ENCODE measurements at places on chromosomes 5 and 9.

- DNase-seq = no peak
Measured at GRCh38 chr5:142547445-142548380, 138.2 kb downstream of the FGF1 start.

DNA sequence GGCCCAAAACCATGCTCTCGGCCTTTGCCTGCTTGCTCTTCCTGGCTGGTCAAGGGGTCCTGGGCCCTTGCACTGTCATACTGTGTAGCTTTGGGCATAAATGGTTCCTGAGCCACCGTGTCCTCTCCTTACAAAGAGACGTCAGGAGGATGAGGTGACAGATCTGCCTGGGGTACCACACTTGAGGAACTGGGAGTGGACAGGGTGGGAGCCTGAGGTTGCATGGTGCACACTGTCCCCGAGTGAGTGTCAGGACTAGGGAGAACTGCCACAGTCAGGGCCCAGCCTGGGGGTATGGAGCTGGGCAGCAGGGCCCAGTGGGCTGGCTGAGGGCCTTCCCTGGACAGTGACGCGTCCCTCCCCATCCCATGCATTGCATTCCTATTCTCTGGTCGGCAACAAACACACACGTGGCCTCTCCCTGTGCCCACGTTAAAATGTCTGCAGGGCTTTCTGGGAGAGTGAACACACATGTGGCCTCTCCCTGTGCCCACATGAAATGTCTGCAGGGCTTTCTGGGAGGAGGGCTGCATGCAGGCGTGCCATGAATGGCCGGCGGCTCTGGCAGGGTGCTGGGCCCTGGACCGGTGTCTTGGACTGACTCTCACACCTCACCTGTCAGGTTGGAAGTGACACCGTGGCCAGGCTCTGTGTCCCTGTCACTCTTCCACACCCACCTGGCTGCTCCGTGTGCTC lies 122.1 kb upstream of the COL5A1 start:
- no peak for DNase-seq

DNA sequence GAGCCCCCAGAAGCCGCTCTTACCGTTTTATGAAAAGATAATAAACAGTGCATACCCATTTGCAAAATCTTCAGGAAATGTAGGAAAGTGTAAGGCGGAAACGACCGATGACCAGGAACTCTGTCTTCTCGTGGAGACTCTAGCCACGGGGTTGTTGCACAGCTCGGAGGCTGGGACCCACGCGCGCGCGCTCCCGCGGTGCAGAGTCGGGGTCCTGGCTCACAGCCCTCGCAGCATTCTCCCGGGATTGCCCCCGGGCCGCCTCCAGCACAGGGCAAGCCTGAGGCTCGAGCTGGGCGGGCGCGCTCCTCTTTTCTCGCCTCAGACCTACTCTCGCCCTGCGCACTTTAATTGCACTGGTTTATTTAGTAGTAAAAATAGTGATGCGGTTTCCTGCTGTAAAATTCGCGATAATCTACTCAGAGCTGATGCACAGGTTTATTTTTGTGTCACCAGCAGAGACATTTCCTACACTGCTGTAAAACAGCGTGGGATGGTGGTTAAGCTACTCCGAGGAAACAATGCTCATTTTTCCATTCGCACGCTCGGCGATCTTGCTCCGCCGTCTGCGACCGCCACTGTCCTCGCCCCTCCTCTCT lies 15.5 kb downstream of the TRIM7 start:
- peak; percentile 42 for DNase-seq

- DNase-seq = no peak
Measured at GRCh38 chr5:33808699-33809098, 83.1 kb downstream of the ADAMTS12 start.

- DNase-seq = no peak
Measured at GRCh38 chr9:134187891-134188385, 23.6 kb upstream of the RNU6ATAC start.

DNA sequence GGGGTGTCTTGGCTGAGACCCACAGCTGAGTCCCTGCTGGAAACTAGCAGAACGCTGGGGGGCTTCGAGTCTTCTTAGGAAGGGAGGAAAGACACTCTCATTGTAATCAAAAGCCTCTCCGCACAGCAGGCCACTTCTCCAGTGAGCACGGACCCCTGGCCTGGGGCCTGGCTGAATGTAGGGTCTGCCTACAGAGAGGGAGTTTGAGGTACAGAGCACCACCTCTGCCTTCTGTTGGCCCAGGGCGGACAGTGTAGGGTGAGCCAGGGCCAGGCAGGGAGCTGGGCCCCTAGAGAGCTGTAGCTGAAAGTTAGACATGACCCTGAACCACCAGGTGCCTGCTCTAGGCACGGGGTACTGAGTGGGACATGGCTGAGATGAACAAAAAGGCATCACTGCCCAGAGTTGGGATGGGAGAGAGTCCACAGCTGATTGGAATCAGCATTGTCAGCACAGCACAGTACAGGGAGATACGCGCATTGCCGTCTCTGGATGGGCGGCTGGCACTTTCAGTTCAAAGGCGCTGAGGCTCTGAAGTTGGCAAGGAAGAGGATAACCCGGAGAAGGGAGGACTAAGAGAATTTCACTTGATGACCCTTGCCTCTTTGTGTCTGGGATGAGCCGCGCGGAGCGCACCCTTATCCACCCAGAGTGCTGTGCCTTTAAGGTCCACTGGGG lies 363 bp upstream of the SLC25A48 start:
- DNase-seq = no peak

DNA sequence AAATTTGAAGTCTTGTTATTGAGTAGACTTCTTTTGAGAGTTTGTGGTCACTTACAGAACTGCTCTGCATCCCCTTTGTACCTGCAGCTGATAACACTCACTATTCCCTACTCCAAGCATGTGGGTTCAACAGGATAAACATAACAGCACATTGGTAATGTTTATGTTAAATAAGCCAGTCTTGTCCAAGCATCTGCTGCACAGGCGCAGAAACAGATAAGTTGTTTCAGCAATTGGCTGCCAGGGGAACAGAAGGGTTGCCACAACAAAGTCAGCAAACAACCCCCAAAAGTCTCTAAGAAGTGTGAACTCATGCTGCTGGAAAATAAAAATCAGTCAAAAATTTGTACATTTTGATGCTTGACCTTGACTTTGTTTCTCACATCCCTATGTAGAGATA lies 174.6 kb downstream of the GDNF start:
- no peak for DNase-seq

DNA sequence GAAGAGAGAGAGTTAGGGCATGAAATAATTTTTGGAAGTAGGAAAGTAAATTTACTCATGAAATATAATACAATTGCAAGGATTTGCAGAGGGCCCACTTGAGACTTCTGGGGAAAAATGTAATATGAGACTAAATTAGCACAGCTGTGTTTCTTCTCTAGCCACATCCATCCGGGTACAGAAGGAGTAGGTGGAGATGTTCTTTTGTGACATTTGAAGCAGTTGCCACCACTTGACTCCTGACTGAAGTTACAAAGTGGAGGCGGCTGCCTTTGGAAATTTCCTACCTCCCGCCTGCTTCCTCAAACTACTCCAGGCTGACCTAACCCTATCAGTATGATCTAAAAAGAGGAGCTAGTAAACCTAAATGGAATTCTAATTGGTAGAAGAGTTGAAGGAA lies 58.1 kb upstream of the SHISAL2B start:
- DNase-seq = no peak

- no peak for DNase-seq
Measured at GRCh38 chr5:134435560-134435959, 23.9 kb upstream of the CDKN2AIPNL start.

DNA sequence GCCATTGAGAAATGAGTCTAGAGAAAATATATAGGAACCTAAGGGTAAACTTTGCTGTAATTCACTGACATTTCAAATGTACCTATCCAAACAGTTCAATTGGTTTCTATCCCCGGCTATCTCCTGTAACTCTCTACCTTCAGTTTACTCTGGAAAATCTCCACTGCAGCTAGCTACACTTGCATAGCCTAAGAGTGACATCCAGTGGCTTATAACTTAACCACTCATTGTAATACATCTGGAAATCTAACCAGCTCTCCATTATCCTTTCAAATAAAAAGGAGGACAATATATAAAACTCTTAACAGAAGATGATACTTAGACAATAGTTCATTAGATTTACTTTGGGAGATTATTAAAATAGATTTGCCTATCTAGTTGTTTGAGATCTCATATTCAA lies 35.3 kb upstream of the SPDL1 start:
- DNase-seq = no peak

- DNase-seq = no peak
Measured at GRCh38 chr5:170256571-170256970, 23.8 kb downstream of the C5orf58 start.

DNA sequence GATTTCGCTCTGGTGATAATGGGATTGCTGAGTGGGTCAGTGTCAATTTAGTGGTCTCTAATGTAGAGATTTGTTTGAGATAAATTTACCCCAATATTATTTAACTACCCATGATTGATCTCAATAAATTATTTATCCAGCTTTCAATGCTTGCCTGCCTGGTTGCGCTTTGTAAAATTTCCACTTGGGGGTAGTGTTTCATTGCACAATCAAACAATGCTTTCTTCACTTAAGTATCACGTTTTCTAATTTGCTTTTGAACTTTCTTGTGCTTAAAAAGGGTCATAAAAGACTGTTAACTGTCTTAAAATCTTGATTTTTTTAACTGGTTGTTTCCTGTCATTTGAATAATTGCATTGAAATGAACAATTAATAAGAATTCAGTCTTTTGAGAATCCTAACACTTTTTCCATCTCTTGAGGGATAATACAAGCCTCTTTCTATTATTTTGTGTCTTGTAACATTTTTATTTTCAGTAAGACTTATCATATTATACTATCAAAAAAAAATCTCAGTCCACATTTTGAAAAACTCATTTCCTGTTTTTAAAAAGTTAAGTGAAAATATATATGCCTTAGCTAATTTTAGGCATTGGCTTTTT lies 18.7 kb downstream of the HSD17B4 start:
- no peak for DNase-seq

DNA sequence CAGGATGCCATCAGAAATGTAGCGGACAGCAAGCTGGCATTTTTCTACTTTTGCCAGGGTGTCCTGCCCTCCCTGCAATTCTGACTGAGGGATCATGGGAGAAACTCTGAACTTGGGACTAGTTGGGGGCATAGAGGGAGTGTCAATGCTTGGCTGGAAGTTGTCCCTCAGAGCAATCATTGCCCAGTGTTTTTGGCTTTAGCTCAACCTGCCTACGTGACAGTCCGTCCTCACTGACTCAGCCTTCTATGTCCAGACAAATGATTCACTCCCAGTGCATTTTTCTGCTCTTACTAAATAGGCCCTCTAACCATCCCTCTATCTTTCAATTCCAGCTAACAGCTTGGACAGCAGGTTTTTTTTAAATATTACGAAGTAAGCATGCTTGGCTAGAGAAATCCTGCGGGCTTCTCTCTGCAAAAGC lies 627.4 kb downstream of the TLR4 start:
- DNase-seq = no peak

GRCh38 chr5:78701795-78702410 lies 53.3 kb upstream of the LHFPL2 start:
- no peak for DNase-seq

GRCh38 chr9:96874947-96875460 lies 20.7 kb upstream of the ZNF782 start:
- peak; percentile 27 for DNase-seq

- DNase-seq = no peak
Measured at GRCh38 chr5:163534492-163535094, 29.2 kb downstream of the MAT2B start.

DNA sequence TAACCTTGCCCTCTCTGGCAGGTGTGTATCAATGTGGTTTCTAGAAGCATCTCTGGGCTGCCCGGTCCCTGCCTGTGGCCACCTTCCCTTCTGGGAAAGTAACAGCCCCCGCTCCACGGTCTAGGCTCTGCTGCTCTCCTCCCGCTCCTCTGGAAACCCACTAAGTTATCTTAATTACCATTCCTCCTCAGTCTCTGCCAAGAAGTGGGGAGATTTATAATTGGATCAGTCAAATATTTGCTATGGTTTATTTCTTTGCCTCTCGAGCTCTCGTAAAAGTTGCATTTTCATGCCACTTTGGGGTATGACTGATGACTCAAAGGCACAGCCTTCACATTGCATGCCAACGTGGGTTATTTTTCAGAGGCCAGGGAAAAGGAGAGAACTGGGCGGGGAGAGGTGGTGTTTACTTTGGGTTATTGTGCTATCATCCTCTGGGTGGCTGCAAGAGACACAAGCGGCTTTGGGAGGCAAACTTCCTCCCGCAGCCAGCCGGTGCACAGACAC lies 205.3 kb upstream of the WWC1 start:
- no peak for DNase-seq

DNA sequence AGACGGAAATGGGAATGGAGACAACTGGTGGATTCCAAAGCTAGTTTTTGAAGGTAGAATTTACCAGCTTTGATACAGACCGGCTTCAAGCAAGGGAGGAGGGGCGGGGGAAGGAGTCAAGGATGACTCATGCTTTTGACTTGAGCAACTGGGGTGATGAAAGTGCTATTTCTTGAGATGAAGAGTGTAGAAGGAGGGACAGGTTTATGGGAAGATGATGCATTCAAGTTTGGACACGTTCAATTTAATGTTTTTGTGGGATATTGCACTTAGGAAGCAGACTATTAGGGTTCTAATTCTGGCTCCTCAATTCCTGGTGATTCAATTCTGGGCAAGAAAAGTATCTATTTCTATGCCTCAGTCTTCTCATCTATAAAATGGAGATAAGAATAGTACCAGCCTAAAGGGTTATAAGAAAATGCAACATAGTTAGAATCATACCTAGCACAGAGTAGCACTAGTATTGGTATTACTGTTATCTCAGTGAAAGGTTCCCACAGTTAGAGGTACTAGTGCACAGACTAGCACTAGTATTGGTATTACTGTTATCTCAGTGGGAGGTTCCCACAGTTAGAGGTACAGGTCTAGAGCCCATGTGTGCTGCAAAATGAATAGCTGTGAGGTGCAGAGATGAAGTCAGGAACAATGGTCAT lies 4.6 kb downstream of the NIPAL4 start:
- peak; percentile 36 for DNase-seq

DNA sequence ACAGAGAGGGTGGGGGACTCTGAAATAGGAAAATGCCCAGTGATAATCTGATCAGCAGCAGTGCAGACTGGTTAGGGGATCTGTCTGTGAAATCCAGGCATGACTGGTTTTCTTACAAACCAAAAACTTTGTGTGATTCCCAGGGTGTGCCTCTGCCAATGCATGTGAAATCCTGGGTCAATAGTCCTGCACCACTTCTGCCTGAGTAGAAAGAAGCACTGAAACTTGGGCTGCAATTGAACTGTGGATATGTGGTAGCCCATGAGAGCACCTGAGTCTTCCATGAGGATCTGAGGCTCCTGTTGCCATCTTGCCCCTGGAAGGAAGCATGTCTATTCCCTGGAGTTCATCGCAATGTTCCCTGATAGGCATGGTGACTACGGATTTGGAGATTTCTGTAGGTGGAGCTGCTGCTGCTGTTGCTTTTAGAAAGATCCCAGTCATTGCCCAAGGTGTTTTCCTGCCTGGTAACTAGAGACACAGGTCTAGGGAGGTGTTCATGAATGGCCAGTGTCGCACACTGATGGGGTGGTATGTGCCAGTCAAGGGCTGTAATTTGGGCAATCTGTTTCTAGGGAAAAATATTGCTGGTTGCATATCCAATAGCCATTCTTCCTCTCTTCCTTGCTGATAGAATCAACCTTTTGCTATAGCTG lies 146.7 kb downstream of the CARTPT start:
- DNase-seq = no peak

GRCh38 chr5:15506146-15506545 lies 6.2 kb downstream of the FBXL7 start:
- DNase-seq = no peak
